CD8-positive, alpha-beta memory T cell (primary cell): ENCODE measurements at places on chromosomes 6 and 20. TPM values are rescaled to one million over a fixed set of nuclear protein-coding genes. Genes with fewer than 3 reads are reported as not detected.

The CCDC28A gene
- 16.1 TPM for total RNA-seq

The TINAG gene
- total RNA-seq, result not detected

DNA sequence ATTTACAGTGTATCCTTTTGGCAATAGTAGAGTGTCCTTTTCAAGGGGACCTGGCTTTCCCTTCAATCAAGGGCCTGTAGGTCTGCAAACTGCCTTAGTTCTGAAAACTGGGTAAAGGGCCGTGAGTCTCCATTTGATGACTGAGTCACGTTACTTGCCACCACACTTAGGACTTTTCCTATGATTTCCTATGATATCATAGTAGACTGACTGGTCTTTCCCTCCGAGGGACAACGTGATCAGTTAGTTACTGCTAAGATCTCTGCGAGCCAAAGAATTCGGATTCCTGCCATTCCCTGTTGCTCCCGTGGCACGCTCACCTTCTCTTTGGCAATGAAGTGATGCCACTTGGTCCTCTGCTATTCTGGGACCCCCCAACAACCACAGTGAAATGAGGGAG is 8.4 kb downstream of the ZNF831 start:
- peaks cover 17% of the 10 kb centered on the region for H3K36me3 ChIP-seq
- no peak for DNase-seq
- no peak overlapping the region for H3K27ac ChIP-seq
- peaks cover 89% of the 10 kb centered on the region for H3K4me1 ChIP-seq

GRCh38 chr6:164744301-164744700 is 565.1 kb downstream of the C6orf118 start:
- H3K27me3 ChIP-seq, result no peaks in the 10 kb centered on the region
- no peak for DNase-seq
- H3K4me1 ChIP-seq, result no peaks in the 10 kb centered on the region
- no peak overlapping the region for H3K27ac ChIP-seq

DNA sequence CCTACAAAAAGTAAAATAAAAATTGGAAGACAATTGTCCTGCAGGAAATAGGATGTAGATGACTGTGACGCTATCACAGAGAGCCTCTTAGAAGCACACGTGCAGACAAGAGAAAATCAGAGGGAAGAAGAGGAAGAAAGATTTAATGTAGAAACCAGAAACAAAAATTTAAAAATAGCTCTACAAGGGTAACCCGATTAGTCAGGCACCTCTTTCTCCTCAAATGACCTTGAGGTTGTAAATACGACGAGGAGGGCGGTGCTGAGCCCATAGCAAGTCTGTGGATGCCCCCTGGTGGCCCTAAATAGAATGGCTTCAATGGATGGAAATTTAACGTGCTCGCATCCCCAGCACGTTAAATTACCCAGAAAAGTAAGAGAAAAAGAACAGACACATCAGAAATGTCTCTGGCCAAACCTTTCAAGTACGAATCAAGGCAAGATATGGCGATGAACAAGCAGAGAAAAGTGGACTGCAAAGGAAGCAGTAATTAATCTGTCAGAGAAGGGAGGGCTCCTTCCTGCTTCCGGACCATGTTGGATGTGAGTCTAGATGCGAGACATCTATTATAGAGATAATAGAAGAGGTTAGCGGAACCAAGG is 4.2 kb upstream of the PRPH2 start:
- H3K4me1 ChIP-seq, result peaks cover 15% of the 10 kb centered on the region
- no peaks in the 10 kb centered on the region for H3K27me3 ChIP-seq
- no peaks in the 10 kb centered on the region for H3K36me3 ChIP-seq
- H3K27ac ChIP-seq, result peak overlapping the region; percentile 34
- DNase-seq, result peak; percentile 75

DNA sequence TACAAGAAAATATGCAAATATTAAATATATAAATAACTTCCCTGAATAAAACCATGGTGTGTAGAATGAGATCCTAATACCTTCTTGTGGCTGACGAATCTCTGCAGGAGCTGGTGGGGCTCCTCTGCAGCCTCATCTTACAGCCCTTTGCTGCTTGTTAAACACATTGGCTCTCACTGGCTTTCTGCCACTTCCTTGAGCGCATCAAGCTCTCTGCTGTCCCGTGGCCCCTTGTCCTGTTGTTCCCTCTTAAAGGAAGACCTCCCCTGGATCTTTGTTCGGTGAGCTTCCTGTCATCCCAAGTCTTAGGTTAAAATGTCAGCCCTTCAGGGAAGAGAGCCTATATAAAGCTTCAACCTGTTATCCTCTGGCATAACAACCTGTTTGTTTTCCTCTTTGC is 519.6 kb downstream of the DOK5 start:
- no peak for DNase-seq
- no peaks in the 10 kb centered on the region for H3K27me3 ChIP-seq
- no peaks in the 10 kb centered on the region for H3K36me3 ChIP-seq
- H3K27ac ChIP-seq, result no peak overlapping the region
- no peak overlapping the region for H3K4me3 ChIP-seq
